ENCODE measurements at places on chromosomes 7 and 10.

DNA sequence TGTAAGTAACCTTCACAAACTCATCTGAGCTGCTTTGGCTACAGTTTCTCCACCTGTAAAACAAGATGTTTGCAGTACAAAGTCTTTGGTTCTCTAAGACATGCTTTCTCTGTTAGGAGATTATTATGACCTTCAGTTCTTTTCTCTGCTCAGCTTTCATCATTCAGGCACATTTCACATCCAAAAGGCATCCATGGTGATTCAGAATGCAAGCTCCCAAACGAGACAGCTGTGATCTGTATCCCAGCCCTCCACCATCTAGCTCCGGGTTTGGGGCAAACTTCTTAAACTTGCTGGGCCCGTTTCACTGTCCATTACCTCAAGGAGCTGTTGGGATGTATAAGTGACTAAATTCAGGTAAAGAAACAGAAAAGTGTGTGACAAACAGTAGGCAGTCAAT is 95.8 kb upstream of the COL1A2 start:
- DNase-seq = no peak

DNA sequence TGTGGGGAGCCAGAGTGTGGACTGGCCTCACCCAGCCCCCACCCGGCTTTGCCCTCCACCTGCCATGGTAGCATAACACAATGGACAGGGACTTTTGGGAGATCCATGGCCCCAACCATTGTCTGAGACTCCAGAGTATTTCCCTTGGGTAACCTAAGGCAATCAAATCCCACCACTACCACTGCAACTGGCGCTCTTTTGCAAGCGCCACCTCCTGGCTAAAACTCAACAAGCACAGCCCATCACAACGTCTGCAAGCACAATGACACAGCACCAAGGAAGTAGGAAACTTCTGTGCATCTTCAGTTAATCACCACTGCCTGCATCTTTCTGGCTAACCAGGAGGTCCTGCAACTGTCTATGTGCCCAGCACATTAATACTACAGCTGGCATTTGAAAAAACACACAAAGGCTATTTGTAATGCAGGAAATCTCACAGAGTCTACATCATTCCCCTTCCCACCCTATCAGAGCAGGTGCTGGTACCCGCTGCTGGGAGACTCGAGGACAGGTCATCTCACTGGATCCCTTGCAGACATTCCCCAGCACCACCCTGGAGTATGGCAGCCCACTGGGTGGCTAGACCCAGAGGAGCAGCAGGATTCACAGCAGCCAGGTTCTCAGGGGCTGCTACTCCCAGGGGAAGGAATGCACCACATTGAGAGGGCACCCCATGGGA is 27.7 kb downstream of the ANKRD26 start:
- no peak for DNase-seq

GRCh38 chr7:30436046-30436445 is 42.5 kb downstream of the NOD1 start:
- no peak for DNase-seq

GRCh38 chr7:151795168-151795811 is 81.6 kb downstream of the PRKAG2 start:
- no peak for DNase-seq

DNA sequence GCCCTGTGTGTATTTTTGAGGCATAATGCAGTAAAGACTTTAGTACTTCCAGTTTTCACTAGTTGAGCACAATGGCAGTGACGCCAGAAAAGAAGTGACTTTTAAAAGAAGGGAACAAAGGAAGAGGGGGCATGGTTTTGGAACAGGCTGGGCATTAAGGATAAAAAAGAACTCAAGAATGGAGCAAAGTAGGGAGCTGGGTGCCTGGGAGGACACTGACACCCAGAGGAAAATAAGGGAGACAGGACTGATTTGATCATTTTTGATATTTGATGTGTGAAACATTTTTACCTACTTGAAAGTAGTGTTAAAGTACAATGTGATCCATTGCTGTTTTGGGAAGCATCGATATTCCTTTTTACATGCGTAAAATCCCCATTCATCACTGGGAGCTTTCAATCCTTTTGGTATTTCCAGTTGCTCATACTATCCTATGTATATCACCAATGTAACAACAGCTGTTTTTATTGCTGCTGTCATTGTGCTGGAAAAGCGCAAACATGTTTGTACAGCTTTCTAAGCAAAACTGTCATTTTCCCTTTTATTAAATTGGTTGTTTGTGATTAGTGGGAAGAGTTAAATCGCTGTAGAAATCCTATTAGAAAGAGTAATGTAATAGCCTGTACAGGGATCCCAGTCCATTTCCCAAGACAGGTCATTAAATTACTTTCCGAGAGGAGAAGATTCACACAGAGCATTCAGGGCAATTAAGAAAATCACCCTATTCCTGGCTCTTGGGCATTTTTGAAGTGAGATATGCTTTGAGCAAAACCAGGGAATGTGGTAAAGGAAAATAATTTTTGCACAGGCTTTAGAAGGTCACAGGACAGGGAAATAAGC is 85.2 kb downstream of the ADAM12 start:
- DNase-seq = no peak

DNA sequence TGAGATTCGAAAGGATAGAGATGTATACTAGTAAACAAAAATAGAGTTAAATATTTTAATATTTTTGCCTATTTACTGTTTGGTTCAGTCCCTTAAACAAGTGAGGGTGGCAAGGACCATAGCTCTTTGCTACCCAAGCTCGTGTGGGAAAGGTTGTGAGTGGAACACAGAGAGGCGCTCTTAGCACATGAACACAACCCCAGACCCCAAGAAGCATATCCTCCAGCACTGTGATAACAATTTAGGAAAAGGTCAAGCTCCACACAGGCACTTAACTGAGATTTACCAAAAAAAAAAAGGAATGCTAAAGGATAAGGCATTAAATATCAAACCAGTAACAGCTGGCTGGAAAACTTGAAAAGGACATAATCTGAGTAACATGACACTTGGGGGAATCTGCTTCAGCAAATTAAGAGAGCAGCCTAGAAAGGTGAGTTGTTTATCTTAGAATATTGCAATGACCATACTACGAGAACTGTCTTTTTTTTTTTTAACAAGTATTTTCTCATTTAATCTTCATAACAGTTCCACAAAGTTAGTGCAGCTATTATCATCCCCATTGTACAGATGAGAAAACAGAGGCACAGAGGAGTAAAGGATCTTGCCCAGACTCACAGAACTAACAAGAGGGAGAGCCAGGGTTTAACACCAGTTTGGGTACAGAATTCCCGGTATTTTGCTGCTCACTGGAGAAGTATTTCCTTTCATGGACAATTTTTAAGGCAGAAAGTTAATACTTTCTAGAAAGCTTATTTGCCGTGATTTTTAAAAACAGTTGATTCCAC is 303.5 kb upstream of the AOAH start:
- DNase-seq = no peak

DNA sequence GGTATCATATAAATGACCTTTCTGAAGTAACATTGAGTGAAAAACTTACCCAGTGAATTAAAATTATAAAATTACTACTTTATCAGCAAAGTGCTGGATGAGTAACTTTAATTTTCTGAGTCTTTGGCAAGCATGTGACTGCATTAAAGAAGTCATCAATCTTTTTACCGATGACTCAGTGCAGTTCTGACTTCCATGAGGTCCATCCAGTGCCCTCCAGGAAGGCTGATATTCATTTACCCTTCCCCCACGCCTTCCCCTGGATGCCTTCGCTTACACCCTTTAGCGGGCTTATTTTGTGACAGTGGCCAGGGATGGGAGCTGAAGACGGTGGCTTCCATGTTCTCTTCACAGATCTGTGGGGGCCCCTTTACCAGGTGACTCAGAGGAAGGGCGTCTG is 572.9 kb upstream of the PFKP start:
- DNase-seq = no peak

- DNase-seq = no peak
Observed at GRCh38 chr7:33592718-33593117, 312.6 kb upstream of the BMPER start.

DNA sequence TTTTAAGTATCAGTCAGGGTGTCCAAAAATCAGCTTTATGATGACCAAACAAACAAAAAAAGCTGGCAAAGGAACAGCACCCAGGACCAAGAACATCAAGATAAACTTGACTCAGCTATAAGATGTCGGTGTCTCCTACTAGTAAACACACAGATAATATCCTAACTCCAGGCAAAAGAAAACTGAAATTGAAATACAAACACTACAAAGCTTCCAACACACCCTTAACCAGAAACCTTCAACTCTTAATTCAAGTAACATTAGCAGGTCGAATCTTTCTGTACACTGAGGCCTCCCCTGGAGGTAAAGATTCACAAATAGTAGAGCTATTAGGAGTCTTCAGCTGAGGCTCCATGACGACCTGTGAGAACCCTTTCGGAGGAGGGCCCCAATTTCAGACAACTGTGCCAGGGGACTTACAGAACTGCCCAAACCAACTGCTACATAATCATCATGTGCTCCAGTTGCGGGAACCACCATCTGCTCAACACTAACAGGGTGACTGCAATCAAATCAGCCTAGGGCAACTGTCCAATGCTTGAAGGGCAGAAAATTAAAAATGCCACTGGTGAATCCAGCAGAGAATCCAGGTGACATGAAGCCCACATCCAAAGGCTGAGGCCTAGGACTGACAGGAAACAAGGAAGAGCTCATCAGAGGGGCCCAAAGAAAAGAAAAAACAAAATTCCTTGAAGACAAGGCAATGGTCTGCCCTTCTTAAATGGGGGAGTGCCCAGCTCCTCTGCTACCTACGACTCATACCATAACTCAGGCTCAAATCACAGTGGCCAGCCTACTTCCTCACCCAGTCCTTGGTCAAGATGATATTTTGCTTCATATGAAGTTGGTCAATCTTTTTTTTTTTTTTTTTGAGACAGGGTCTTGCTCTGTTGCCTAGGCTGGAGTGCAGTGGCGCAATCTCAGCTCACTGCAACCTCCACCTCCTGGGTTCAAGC is 20.0 kb downstream of the XPNPEP1 start:
- peak; percentile 10 for DNase-seq

DNA sequence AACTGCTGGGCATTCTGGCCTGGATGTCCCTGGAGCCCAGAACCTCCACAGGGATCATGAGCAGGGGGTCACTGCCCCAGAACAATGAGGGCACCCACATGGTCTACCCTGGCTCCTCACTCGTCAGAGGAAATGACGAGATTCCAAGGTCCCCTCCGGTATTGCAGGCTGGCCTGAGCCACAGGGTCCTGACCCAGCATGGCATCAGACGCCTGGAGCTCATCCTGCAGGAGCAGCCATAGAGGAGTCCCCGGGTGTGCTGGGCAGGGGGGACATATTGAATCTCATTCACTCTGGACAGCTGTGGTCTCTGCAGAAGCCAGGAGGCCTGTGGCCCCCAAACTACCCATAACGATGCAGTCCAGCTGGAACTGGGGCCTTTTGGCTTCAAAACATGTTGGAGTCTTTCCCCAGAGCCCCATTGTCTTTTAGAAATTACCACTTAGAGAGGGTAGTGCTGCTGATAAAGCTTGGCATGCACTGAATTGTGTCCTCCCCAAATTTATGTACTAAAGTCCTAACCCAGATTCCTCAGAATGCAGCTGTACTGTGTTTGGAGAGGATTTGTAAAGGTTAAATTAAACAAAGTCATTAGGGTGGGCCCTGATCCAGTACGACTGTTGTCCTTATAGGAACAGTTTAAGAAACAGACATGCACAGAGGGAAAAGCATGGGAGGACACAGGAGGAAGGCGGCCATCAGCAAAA is 27.7 kb downstream of the ANXA8 start:
- no peak for DNase-seq

GRCh38 chr7:137992550-137993394 is 9.1 kb downstream of the CREB3L2 start:
- peak; percentile 9 for DNase-seq

DNA sequence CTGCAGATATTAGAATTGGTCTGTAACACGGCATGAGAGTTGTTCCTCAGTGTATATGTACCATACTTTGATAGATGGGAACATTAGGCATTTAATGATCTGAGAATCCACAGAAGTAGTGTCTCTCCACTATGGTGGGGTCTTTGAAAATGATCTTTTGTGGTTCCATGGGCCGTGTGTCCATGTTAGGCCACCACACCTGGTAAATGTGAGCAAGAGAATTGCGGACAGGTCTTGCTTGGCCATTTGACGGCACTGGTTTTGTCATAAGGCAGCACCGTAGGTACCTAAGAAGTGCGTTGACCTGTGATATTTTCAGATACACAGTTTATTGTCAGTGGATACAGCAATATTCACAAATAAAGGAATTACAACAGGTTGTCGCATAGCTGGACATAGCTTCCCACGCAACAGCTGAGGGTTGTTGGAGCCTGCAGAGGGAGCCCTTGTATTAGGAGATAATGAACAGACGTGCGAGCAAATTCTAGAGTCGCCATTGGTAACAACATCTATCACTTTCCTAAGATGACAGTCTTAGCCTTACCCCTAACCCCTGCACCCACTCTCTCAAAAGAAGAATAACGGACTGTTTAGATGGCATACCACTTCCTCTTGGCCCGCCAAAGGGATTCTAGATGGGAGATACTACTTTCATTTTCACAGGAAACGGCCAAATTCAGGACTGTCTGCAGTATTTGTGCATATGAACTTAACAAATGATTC is 111.4 kb downstream of the COL28A1 start:
- peak; percentile 39 for DNase-seq

DNA sequence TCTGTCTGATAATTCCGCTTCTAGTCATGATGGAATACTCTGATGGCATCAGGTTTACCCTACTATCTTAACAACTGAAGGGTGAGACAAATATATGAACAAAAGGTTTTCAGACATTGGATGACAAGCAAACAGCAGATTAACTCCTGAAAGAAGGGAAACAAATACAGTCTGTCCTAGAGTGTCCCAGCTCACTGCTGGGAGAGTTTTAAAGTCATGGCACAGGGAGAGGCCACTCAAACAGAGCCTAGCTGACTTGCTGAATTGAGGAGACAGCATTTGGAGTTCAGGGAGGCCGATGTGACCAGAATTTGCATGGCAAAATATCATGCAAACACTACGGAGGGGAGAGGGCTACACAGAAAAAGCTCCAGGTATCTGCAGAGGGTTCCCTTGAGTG is 73.1 kb downstream of the MDH2 start:
- no peak for DNase-seq

- no peak for DNase-seq
Observed at GRCh38 chr10:47329855-47330254, 7.6 kb downstream of the GDF2 start.

- DNase-seq = peak; percentile 83
Observed at GRCh38 chr10:51405580-51406351, 293.6 kb downstream of the CSTF2T start.

DNA sequence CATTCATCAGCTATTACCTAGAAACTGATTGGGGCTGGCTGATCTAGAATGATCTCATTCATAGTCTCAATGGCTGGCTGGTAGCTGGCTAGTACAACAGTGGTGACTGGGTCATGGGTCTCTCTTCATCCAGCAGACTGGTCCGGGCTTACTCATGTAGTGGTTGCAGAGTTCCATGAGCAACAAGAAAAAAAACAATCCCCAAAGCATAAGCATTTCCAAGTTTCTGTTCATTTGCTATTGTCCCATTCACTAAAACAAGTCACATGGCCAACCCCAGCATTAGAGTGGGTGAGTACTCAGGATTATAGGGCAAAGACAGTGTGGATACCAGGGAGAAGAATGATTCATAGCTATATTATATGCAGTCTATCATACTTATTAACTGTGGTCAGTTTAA is 85.2 kb upstream of the SEMA3C start:
- DNase-seq = no peak

- DNase-seq = no peak
Observed at GRCh38 chr10:131211965-131212619, 99.4 kb downstream of the TCERG1L start.
